ENCODE measurements at places on chromosomes 13 and 19. TPM values are rescaled to one million over a fixed set of nuclear protein-coding genes. Genes with fewer than 3 reads are reported as not detected.
A peak's percentile ranks its signal among the peaks of the same experiment; 100 is the strongest.

GRCh38 chr19:27691991-27692390 lies 1521.0 kb downstream of the UQCRFS1 start:
- DNase-seq = no peak

- DNase-seq = peak; percentile 47
Observed at GRCh38 chr19:49301165-49301865, 23.7 kb downstream of the SLC6A16 start.

DNA sequence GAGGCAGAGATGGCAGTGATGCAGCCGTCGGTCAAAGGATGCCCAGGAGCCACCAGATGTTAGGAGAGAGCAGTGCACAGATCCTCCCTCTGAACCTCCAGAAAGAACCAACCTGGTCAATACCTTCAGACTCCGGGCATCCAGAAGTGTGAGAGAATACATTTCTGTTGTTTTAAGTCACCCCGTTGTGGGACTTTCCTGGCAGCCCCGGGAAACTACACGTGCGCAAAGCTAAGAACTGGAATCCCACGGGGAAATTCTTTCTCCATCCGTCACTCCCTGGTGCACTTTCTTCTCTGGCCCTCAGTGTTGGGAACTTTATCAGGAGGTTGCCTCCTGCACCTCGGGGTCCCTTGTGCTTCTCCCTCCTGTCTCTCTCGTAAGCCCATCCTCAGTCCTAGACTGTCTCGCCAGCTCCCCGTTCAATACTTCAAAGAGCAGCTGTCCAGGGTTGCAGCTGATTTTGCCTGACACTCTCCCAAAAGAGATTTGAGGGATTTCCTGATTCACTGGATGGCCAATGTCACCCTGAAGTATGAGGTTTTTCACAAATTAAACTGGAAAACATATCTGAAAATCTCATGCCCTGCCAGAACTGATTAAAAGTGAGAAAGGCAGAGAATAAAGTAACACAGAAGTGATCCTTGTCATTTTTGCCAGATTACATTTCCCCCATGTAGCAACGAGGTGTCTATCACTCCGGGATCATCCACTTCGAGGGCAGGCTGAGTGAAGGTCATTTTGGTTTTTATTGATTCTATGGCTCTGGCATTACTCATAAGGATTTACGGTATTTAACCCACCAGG lies 136.8 kb downstream of the DCT start:
- DNase-seq = no peak

DNA sequence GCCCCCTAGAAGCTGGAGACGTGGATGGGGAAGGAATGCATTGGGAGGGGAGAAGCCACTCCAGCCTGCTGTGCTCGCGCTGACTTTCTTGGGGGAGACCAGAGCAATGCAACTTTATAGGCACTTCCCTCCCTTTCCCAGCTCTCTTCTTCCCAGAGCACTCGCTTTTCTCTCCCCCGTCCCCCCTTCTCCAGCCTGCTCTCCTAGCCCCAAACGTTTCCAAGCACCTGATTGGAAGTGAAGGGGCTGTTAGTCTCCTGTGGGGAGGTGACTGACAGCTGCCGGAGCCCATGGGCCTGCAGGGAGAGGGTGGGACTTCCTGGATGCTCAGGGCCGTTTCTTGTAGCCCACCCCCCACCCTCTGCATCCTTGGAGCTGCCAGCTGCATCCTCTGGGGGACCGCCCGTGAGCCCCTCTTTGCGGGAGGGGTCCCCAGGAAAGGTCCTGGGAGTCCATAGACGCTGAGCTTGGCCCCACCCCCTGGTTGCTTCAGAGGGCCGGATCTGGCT lies 2.5 kb downstream of the HDGFL2 start:
- DNase-seq = peak; percentile 41

DNA sequence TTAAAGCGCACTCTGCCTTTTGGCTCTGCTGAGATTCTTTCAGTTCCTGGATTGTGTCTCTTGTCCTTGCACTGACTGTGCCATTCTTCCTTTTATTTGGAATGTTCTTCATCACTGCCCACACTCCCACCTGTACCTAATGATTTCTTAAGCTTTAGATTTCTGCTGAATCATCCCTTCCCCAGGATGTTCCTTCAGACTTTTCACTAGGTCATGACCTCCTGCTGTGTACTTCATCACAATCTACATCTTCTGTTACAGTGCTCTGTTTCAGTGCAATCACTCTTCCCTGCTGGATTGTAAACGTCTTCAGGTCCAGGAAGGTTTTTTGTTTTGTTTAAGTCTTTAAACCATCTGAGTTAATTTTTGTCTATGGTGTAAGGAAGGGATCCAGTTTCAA lies 281.0 kb downstream of the ATP8A2 start:
- no peak for DNase-seq

DNA sequence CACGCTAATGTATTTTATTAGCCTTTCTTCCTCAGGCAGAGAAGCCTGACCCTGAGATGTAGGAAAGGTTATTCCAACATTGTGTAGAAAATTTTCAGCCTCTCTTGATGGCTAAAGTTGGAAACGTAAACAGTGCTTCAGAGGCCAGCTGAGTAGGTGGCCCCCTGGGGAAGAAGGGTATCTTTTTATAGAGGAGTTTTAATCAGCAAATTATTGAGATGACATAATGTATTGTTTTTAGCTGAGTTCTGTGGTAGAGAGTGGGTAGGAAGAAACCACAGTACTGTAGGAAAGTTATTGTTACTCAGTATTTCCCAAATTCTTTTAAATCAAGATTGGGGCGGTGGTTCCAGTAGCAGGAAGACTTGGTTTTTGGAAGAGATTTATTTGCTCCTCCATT lies 268.8 kb downstream of the DLEU7 start:
- no peak for DNase-seq

DNA sequence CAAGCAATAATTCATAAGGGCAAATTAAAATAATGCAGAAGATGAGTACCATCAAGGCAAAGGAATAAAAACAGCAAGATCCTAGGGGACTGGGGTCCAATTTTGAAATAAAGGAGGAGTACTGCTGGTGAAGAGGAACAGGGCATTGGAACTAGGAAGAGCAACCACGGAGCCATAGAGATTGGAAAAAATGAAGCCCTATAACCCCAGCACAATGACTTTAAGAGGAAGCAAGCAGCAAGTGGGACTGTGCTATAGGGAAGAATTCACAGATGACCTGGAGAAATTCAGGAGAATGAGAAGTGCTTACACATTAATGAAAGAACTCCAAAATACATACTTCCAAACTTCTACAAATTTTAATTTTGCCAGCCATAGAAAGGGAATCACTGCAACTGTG lies 44.9 kb upstream of the ITM2B start:
- DNase-seq = no peak

DNA sequence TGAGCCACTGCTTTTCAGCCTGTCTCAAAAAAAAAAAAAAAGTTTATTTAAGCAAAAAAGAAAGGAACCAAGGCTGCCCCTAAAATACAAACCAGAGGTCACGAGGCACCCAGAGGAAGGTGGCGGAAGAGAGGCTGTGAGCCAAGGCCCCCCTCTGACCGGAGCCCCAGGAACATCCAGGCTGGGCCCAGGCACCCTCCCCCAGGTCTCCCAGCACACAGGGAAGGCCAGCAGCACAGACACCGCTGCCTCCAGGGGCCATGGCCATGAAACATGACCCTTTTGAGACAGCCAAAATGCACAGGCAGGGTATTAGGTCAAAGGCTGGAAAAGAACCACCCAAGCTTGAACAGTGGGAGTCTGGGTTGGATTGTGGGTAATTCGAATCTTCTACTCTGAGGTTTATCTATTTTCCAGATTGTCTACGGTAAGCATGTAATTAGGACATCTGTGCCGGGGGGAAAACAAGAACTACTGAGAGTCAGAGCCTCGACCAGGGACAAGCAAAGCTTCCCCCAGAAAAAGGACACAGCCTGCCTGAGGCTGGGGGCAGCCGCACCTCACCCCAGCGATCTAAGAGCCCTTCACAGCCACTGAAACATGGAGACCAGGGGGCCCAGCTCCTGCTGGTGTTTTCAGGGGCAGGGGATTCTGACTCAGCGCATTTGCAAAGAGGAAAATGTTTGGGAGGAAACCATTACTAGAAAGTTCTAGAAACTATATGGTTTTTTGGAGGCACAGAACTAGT lies 8.4 kb downstream of the PEX11G start:
- DNase-seq = no peak

DNA sequence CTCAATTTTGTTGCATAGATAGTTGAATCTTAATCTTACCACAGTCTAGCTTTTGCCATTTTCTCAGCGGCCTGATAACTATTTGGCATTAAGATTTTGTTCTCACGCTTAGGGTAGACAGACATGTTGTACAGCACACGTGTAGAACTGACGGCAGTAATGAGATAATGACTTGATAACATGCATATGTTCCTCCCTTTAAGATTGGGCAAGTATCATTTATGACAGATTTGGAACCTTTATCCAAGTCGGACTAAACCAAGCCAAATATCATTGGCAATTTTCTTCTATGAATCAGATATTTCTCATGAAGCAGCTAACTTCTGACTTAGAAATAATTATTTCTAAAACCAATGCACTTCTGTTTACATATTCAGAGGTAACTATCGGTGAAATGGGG lies 205.5 kb downstream of the NDFIP2 start:
- DNase-seq = no peak

GRCh38 chr13:74090397-74090796 lies 43.8 kb downstream of the KLF12 start:
- DNase-seq = no peak

GRCh38 chr13:31044364-31045285 lies 112.2 kb downstream of the TEX26 start:
- DNase-seq = peak; percentile 43

DNA sequence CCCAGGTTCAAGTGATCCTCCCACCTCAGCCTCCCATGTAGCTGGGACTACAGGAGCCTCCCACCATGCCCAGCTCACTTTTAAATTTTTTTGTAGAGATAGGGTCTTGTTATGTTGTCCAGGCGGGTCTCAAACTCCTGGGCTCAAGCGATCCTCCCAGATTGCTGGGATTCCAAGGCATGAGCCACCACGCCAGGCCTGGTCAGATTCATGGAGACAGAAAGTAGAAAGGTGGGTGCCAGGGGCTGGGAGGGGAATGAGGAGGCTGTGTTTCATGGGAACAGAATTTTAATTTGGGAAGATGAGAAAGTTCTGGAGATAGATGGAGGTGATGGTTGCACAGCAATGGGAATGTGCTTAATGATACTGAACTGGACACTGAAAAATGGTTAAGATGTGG lies 22.3 kb downstream of the ARHGEF18 start:
- DNase-seq = no peak

- DNase-seq = peak; percentile 35
Observed at GRCh38 chr13:47708386-47708785, 292.7 kb downstream of the SUCLA2 start.

GRCh38 chr19:13334801-13335481 lies 171.3 kb downstream of the CACNA1A start:
- DNase-seq = no peak

GRCh38 chr19:47663435-47663910 lies 49.7 kb upstream of the EHD2 start:
- peak; percentile 88 for DNase-seq

DNA sequence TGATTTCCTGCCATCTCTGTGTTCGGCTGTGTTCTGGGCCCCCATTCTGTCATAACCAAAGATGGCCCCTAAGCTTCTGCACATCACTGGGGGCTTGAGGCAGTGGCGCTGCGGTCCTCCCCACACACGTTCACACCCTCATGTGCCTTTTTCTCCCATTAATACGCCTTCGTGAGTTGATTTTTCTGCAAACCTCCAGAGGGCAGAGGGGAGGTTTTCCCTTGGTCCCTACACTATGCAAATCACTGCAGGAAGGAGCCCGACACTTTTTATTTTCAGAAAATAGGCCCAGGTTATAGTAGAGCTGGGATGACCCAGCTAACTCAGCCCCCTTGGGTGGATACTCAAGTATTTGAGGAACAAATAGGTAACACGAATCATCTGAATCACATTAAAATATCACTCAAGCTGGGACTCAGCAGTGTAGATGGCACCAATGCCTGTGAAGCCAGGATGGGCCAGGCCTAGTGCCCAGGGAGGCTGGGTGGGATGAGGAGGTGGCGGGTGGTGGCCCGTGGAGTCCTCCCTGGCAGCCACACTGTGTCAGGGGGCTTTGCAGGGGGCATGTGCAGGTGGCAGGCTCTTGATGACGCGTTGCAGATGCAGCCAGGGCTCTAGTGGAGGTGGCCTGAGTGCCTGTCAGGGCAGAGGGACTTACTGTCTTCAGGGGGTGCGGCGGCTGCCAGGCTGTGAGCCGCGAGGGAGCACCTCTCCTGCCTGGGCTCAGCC lies 234.3 kb downstream of the TEX29 start:
- DNase-seq = no peak

DNA sequence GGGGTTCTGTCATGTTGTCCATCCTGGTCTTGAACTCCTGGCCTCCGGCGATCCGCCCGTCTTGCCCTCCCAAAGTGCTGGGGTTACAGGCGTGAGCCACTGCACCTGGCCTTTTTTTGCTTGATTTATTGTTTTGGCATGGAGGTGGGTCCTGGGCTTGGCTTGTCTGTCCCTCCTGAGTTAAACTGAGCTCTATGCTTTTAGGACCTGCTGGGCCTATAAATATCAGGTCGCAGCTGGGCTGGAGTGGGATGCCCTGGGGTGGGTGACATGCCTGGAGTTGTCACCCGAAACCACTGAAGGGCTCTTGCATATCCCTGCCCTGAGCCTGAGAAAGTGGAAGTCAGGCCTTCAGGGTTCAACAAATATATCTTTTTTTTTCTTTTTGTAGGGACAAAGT lies 5.5 kb downstream of the ARRDC5 start:
- no peak for DNase-seq

DNA sequence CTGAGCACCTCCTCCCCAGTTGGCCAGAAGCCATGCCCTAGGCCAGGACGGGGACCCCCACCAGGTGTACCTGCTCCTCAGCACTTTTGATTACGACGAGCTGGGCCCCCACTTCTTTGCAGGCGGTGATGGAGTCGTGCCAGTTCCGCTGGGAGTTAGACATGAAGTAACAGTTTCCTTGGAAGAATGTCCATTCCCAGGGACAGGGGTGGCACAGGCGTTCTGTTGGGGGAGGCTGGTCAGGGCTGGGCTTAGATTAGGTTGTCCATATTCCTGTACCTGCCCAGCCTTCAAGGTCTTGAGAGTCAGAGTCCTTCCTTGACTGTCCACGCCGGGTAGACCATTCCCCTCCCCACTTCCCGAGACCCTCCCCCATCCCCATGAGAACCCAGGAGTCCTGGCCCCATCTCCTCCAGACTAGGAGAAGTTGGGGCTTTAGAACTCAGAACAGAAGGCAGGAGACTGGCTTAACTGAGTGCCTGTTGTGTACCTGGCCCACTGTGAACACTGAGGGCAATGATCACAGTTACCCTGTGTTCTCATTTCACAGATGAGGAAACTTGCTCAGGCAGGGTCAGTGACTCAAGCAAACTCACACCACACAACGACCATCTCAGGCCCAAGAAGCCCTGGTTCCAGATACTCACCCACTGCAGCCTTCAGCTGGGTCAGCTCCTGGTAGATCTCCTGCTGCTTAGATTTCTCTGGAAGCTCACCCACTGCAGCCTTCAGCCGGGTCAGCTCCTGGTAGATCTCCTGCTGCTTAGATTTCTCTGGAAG lies 2.3 kb downstream of the CD209 start:
- no peak for DNase-seq

The CPT1C gene
- total RNA-seq = 3.6 TPM

The TEAD2 gene
- 26.7 TPM for total RNA-seq

The PPM1N gene
- 2.0 TPM for total RNA-seq

The TECR gene
- total RNA-seq = 137 TPM

The ONECUT3 gene
- not detected for total RNA-seq

The PDE4A gene
- total RNA-seq = 0.58 TPM

The NUDT15 gene
- 52.9 TPM for total RNA-seq

The CCDC194 gene
- total RNA-seq = not detected

The ATP8A2 gene
- 0.42 TPM for total RNA-seq

The GPR32 gene
- not detected for total RNA-seq

The PSPN gene
- 1.1 TPM for total RNA-seq

The ZNF878 gene
- 0.61 TPM for total RNA-seq

The ZNF723 gene
- not detected for total RNA-seq

The WIZ gene
- 16.7 TPM for total RNA-seq

The SIGLEC7 gene
- total RNA-seq = not detected

The CEACAM4 gene
- total RNA-seq = not detected

Data from foreskin keratinocyte (primary cell).